Hematopoietic multipotent progenitor cell treated with erythropoietin and hydrocortisone succinate and interleukin-3 and kit ligand, for 15 days (in vitro differentiated cells): ENCODE measurements at places on chromosomes 6 and 20.

DNA sequence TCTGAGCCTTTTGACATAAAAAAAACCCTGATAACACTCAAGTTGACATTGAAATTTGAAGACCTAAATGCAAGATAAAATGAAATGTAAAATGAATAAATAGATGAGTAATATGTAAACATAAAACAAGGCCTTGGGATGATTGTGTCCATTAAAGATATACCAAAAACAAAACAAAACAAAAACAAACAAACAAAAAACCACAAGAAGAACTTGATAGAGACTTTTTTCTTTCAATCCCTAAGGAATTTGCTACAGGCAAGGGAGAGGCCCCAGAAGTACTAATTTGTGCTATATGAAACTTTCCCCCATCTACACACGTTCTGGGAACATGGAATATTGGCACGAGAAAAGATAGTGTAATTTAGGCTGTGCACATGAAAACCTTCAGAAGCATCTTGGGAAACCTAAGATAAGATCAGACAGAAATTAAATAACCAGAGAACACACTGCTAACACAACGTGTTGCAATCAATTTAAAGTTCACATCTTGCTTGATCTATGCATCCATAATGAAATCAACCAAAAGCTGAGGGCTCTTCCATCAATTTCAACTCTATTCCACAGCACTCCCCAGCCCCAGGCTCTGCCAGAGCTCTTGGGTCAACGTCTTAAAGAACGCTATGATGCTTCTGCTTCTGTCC lies 201.1 kb upstream of the RREB1 start:
- DNase-seq = no peak

- no peak for DNase-seq
Observed at GRCh38 chr6:36774331-36774730, 64.9 kb downstream of the CPNE5 start.

GRCh38 chr6:84453499-84453898 lies 226.1 kb upstream of the CEP162 start:
- no peak for DNase-seq

- DNase-seq = no peak
Observed at GRCh38 chr6:167268683-167269280, 22.3 kb upstream of the UNC93A start.

GRCh38 chr6:137698636-137699030 lies 168.4 kb upstream of the TNFAIP3 start:
- no peak for DNase-seq

DNA sequence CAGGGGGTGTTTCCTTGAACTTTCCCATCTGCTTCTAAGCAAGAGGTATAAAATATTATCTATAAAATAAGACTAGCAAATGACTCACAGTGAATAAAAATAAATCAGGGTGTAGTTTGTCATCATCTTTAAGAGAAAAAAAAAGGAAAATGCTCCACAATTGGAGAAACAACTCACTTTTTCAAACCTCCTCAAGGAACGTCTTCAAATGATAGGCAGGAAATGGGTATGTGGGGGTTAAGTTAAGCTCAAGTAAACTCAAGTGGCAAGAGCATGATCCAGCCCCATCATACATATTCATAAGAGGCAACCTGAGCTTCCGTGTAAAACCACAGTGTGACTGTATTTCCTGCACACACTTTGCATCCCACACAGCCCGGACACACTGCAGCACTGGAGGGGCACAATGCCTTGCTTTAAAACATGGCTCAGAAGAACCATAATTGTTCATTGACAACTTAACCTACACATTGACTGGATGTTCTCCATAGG lies 58.5 kb upstream of the CEP85L start:
- DNase-seq = no peak

DNA sequence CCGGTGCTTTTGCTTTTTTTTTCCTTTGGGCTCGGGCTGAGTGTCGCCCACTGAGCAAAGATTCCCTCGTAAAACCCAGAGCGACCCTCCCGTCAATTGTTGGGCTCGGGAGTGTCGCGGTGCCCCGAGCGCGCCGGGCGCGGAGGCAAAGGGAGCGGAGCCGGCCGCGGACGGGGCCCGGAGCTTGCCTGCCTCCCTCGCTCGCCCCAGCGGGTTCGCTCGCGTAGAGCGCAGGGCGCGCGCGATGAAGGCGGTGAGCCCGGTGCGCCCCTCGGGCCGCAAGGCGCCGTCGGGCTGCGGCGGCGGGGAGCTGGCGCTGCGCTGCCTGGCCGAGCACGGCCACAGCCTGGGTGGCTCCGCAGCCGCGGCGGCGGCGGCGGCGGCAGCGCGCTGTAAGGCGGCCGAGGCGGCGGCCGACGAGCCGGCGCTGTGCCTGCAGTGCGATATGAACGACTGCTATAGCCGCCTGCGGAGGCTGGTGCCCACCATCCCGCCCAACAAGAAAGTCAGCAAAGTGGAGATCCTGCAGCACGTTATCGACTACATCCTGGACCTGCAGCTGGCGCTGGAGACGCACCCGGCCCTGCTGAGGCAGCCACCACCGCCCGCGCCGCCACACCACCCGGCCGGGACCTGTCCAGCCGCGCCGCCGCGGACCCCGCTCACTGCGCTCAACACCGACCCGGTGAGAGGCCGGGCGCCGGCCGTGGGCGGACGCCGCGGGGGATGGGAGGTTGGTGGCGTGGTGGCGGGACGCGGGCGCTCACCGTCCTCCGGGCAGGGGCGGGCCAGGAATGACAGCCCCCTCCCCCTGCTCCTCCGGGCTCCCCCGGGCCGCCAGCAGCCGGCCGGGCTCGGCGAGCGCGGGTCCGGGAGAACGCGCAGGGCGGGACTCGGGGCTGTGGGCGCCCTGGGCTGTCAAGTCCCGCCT lies 606 bp downstream of the ID4 start:
- DNase-seq = no peak

DNA sequence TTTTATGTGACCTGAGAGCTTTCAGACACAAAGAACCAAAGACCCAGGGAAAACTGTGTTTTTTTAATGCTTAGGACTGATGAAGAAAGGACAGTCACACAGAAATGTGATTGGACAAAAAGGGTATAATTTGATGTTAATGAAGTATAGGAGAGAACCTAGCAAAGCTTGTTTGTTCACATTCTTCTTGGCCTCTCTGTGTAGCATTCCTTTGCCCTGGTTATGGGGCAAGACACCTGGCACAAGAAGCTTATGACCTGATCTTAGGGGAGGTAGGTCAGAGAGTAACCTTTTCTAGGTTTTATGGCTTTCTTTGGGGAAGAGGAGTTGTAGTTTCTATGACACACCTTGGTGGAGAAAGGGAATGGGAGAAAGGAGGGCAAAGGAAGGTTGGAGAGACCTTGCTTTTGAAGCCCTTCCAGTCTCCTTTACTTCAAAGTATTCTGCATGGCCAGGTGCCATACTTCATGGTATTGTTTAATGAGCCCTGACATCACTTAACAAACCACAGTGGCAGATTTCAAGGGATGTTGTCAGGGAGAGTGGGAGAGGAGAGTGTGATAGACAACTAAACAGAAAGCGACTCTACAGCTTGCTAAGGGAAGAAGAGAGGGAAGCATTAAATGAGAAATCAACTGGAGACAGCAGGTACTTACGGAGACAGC lies 701.8 kb upstream of the FLRT3 start:
- DNase-seq = no peak

DNA sequence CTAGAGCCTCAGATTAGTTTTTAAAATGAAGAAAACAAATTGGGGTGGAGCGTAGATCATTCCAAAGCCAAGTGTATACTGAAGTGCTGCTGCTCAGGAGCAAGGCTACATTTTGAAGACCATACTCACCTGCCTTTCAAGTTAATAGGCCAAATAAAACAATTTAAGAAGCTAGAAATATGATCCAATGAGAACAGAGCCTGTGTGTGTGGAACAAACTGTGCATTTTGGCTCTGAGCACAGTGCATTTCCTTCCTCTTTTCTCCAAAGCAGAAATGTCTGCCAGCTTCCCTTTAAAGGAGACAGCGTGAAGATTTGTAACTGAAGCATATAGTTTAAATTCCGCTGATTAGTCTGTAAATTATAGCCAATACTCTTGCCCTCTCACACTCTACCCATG lies 3.2 kb upstream of the IFNGR1 start:
- no peak for DNase-seq

- DNase-seq = no peak
Observed at GRCh38 chr20:2755451-2756055, 44.9 kb downstream of the CPXM1 start.
